ENCODE measurements at places on chromosomes 11 and 22. TPM values are rescaled to one million over a fixed set of nuclear protein-coding genes. Genes with fewer than 3 reads are reported as not detected.

The NLRP6 gene
- total RNA-seq = 14.7 TPM

The MPZL3 gene
- total RNA-seq = 30.2 TPM

The GRM5 gene
- not detected for total RNA-seq

The C11orf91 gene
- total RNA-seq = 0.45 TPM

The OR5M8 gene
- not detected for total RNA-seq

The ST14 gene
- total RNA-seq = 0.25 TPM

The APOA1 gene
- total RNA-seq = 0.77 TPM

The ART1 gene
- total RNA-seq = not detected

GRCh38 chr22:47310601-47311000, 548.2 kb downstream of the TBC1D22A start:
- no peak overlapping the region for H3K27ac ChIP-seq
- no peaks in the 10 kb centered on the region for H3K4me1 ChIP-seq
- H3K4me3 ChIP-seq = no peak overlapping the region
- H3K27me3 ChIP-seq = no peaks in the 10 kb centered on the region
- no peaks in the 10 kb centered on the region for H3K36me3 ChIP-seq
- no peak for DNase-seq

DNA sequence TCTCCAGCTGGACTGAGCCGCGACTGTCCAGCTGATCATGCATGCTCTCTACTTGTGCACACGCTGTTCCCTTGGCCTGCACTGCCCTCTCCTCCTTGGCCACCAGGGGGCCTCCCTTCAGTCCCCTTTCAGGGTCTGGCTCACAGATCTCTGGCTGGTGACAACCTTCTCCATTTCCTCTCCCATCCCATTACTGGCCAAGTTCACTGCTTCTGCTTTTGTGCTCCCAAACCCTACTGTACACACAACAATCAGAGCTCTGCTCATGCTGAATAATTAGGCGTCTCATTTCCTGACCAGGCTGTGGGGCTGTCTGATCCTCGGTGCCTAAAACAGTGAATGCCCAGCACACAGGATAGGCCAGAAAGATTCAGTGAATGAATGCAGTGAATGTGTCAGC, 224.0 kb upstream of the NARS2 start:
- DNase-seq = no peak
- no peaks in the 10 kb centered on the region for H3K36me3 ChIP-seq
- no peaks in the 10 kb centered on the region for H3K4me1 ChIP-seq
- no peak overlapping the region for H3K4me3 ChIP-seq
- no peaks in the 10 kb centered on the region for H3K27me3 ChIP-seq

DNA sequence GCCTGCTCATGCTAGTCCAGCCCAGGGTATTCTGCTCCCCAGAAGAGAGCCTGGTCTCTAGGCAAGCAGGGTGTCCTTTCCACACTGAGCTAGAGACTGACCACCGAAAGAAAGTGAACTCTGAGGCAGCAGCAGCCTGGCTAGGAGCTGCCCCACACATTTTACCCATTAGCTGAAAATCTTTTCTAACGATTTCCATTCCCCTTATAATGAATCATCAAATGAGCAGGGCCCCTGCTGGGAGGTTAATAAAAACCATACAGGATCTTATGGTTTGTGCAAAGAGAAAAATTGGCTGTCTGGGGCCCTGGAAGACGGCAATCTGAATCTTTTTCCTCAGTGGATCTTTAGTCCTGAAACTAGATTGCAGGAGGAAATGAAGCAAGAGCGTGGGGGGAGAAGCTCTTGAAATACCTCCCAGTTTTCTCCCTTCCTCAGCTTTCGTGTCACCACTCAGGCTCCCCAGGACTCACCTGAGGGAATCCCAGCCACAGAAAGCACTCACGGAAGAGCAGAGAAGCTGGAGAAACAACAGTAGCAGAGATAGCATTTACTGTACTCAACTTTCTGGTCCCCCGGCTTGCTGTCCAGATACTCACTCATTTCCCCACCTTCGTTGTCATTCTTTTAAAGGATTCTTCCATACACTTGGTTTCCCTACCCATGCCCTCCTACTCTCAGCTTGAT, 74.7 kb upstream of the CD44 start:
- no peaks in the 10 kb centered on the region for H3K36me3 ChIP-seq
- no peak overlapping the region for H3K27ac ChIP-seq
- no peak overlapping the region for H3K4me3 ChIP-seq
- H3K4me1 ChIP-seq = peaks cover 35% of the 10 kb centered on the region
- DNase-seq = no peak
- H3K27me3 ChIP-seq = no peaks in the 10 kb centered on the region

- no peak overlapping the region for H3K4me3 ChIP-seq
- H3K36me3 ChIP-seq = no peaks in the 10 kb centered on the region
- no peaks in the 10 kb centered on the region for H3K27me3 ChIP-seq
- DNase-seq = no peak
- no peak overlapping the region for H3K27ac ChIP-seq
Observed at GRCh38 chr11:62504158-62504973, 42.2 kb downstream of the AHNAK start.

DNA sequence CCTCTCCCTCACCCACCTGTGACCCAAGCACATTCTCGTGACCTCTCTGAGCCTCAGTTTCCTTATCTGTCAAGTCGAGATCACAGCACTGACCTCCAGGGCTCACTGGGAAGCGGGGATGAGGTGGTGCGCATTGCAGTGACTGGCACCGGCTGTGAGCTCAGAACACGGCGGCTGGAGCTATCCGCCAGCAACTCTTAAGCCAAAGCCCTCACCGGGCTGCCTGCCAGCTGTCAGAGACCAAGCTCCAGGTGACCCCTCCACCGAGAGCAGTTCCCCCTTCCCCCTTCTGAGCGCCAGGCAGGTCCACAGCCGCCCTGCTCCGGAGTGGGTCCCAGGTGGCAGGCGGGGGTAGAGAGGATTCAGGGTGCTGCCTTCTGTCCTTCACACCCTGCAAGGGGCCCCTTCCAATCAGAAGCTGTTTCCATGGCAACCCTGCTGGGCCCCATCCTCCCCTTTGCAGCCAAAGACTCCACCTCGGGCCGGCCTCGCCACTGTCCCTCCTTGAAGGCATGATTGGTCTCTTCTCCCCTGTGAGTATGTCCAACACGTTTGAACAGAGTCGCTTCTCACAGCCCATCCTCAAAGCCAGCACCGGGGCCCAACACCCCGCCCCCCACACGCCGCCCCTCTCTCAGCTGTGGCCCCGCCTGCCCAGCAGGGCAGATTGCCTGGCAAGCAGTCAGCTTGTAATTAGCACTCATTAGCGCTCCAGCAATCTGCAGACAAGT, 98.7 kb downstream of the WNT7B start:
- H3K27me3 ChIP-seq = peaks cover 39% of the 10 kb centered on the region
- H3K4me3 ChIP-seq = no peak overlapping the region
- DNase-seq = no peak
- no peaks in the 10 kb centered on the region for H3K36me3 ChIP-seq
- no peak overlapping the region for H3K27ac ChIP-seq

GRCh38 chr11:95297680-95298452, 66.9 kb upstream of the SESN3 start:
- H3K4me1 ChIP-seq = peaks cover 16% of the 10 kb centered on the region
- H3K27me3 ChIP-seq = no peaks in the 10 kb centered on the region
- DNase-seq = no peak
- no peak overlapping the region for H3K4me3 ChIP-seq
- no peaks in the 10 kb centered on the region for H3K36me3 ChIP-seq
- no peak overlapping the region for H3K27ac ChIP-seq

DNA sequence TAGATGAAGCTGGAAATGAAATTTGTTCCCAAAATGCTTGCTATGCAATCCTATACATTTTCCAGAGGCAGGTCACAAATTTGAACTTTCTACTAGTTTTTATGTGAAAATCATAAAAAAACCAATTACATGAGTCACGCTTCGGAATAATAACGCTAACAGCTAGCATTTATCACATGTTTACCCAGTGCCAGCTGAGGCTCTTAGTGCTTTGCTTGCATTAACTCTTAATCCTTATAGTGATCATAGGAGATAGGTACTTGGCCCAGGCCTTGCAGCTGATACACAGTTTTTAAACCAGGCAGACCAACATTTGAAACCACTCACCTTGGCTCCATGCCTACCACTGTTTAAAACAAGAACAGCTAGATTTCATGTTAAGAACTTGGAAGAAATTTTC, 131.8 kb upstream of the RAG2 start:
- DNase-seq = no peak
- no peaks in the 10 kb centered on the region for H3K36me3 ChIP-seq
- no peaks in the 10 kb centered on the region for H3K4me1 ChIP-seq
- H3K4me3 ChIP-seq = no peak overlapping the region
- no peak overlapping the region for H3K27ac ChIP-seq
- peaks cover 13% of the 10 kb centered on the region for H3K27me3 ChIP-seq

GRCh38 chr11:45648931-45649330, 16.5 kb downstream of the CHST1 start:
- no peak for DNase-seq
- no peaks in the 10 kb centered on the region for H3K27me3 ChIP-seq
- H3K27ac ChIP-seq = no peak overlapping the region

GRCh38 chr11:34613552-34614056, 7.3 kb upstream of the EHF start:
- no peak overlapping the region for H3K27ac ChIP-seq
- no peak overlapping the region for H3K4me3 ChIP-seq
- no peak for DNase-seq
- H3K4me1 ChIP-seq = no peaks in the 10 kb centered on the region
- H3K36me3 ChIP-seq = no peaks in the 10 kb centered on the region
- H3K27me3 ChIP-seq = no peaks in the 10 kb centered on the region

- H3K27ac ChIP-seq = no peak overlapping the region
- no peaks in the 10 kb centered on the region for H3K4me1 ChIP-seq
- H3K36me3 ChIP-seq = no peaks in the 10 kb centered on the region
- DNase-seq = no peak
- H3K4me3 ChIP-seq = no peak overlapping the region
Observed at GRCh38 chr22:38612217-38613006, 42.4 kb upstream of the DMC1 start.

GRCh38 chr22:40051322-40051721, 56.6 kb downstream of the FAM83F start:
- no peak overlapping the region for H3K27ac ChIP-seq
- H3K4me3 ChIP-seq = no peak overlapping the region
- DNase-seq = no peak
- peaks cover 80% of the 10 kb centered on the region for H3K4me1 ChIP-seq
- no peaks in the 10 kb centered on the region for H3K36me3 ChIP-seq

GRCh38 chr11:134017511-134018430, 51.1 kb upstream of the JAM3 start:
- no peaks in the 10 kb centered on the region for H3K36me3 ChIP-seq
- no peak overlapping the region for H3K4me3 ChIP-seq
- no peaks in the 10 kb centered on the region for H3K4me1 ChIP-seq
- no peak for DNase-seq

DNA sequence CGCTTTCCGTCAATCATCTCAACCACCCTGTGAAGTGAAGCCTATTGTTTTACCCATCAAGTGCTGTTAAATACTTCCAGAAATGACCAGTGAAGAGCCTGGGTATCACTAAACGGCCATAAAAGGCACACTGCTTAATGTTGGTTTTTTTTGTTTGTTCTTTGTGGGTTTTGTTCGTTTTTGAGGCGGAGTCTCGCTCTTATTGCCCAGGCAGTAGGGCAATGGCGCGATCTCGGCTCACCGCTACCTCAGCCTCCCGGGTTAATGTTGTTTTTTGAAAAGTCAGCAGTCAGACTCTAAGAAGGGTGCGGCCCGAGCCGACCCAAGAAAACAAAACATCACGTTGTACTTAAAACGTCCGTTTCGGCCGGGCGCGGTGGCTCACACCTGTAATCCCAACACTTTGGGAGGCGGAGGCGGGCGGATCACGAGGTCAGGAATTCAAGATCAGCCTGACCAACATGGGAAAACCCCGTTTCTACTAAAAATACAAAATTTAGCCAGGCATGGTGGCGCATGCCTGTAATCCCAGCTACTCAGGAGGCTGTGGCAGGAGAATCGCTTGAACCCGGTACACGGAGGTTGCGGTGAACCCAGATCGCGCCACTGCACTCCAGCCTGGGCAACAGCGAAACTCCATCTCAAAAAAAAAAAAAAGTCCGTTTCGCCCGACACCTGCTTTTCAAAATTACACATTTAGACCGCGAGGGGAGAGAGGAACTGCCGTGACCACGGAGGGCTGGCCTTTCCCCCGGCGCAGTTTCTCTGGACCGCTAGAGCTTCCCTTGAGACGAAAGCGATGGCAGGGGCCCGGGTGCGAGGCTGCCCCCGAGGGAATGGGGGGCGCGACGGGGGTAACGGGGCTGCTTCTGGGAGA, 714 bp downstream of the CD59 start:
- H3K4me3 ChIP-seq = peak overlapping the region; percentile 64
- peaks cover 4% of the 10 kb centered on the region for H3K36me3 ChIP-seq
- no peak for DNase-seq
- H3K27ac ChIP-seq = peak overlapping the region; percentile 52

DNA sequence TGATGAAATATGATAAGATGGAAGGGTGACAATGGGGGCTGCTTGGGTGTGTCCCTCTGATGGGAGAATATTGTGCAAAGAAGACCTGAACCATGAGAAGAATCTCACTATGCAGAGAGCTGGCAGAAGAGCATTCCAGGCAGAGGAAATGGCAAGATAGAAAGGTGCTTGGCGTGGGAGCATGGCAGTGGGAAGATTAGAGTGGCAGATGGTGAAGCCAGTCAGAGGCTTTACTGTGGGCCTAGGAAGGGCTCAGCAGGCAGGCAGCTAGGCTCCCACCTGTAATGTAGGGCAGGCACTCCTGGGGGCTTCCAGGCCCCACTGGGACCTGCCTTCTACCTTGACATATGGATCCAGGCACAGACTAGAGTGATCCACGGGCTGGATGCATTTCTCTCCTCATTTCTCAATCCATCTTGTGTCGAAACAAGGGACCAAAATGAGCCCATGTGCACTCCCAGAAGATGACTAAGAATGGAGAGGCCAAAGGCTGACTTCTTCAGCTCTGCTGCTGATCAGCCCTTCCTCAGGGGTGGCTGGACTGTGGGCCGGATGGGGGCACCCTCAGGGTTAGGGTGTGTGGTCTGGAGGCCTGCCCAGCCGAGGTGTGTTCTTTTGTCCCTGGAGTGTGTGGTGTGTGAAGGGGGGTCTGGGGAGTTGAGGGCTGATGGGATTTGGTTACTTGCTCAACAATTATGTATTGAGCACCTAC, 88.3 kb downstream of the TSPAN18 start:
- H3K4me3 ChIP-seq = no peak overlapping the region
- DNase-seq = no peak
- peaks cover 8% of the 10 kb centered on the region for H3K36me3 ChIP-seq
- no peaks in the 10 kb centered on the region for H3K27me3 ChIP-seq
- peaks cover 13% of the 10 kb centered on the region for H3K4me1 ChIP-seq

- H3K27me3 ChIP-seq = no peaks in the 10 kb centered on the region
- no peak overlapping the region for H3K4me3 ChIP-seq
- no peaks in the 10 kb centered on the region for H3K36me3 ChIP-seq
Observed at GRCh38 chr11:6251120-6251733, 8.4 kb upstream of the CCKBR start.

GRCh38 chr22:25208743-25209505, 9.3 kb downstream of the CRYBB3 start:
- H3K27ac ChIP-seq = no peak overlapping the region
- H3K4me3 ChIP-seq = no peak overlapping the region
- no peaks in the 10 kb centered on the region for H3K4me1 ChIP-seq
- no peak for DNase-seq
- no peaks in the 10 kb centered on the region for H3K36me3 ChIP-seq

GRCh38 chr11:17273668-17274282, 2.8 kb upstream of the NUCB2 start:
- H3K36me3 ChIP-seq = no peaks in the 10 kb centered on the region
- DNase-seq = no peak
- H3K4me3 ChIP-seq = no peak overlapping the region
- H3K4me1 ChIP-seq = peaks cover 28% of the 10 kb centered on the region
- H3K27me3 ChIP-seq = no peaks in the 10 kb centered on the region
